IPS DF 6.9 (cell line): ENCODE measurements at places on chromosomes 3 and 15.

DNA sequence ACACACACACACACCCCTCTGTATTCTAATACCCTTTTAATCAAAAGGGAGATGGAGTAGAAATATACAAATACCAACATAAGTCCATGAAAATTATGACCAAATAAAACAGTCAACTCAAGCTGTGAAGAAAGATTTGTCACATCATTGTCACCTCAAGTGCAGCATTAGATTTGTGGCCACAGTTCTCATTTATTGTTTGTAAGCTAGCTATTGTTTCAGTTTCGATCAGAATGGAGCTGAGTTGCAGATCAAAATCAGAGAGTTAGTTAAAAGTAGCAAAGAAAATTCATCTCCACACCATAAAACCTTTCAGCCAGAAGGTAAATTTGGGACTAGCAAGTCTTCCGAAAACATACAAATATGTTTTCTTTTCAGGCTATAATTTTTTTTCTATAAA lies 267.7 kb upstream of the LMCD1 start:
- no peak for DNase-seq
- no peaks in the 10 kb centered on the region for H3K4me1 ChIP-seq
- no peaks in the 10 kb centered on the region for H3K36me3 ChIP-seq
- H3K27ac ChIP-seq = no peak overlapping the region

GRCh38 chr3:43074482-43074881 lies 31.4 kb downstream of the POMGNT2 start:
- H3K36me3 ChIP-seq = no peaks in the 10 kb centered on the region
- H3K4me3 ChIP-seq = no peak overlapping the region
- H3K4me1 ChIP-seq = no peaks in the 10 kb centered on the region
- no peak overlapping the region for H3K27ac ChIP-seq
- no peak for DNase-seq

DNA sequence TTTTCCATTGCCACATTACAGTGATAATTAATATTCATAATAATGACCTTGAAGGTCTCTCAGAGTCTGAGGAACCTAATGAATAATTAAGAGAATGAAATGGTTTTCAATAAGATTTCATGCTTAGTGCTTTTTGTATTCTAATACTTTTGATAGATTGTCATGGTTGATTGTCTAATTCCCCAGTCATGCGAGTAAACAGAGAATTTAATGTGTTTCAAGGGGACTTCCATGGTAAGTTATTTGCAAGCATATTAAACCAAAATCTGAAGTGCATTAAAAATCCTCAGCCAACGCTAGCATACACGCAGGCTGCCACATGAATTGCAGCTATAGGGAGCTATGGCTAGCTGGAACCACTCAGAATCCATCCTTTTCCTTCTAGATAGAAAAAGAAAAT lies 18.9 kb upstream of the ANO10 start:
- H3K27me3 ChIP-seq = no peaks in the 10 kb centered on the region
- no peaks in the 10 kb centered on the region for H3K4me1 ChIP-seq
- no peak for DNase-seq
- H3K4me3 ChIP-seq = no peak overlapping the region
- no peaks in the 10 kb centered on the region for H3K36me3 ChIP-seq

DNA sequence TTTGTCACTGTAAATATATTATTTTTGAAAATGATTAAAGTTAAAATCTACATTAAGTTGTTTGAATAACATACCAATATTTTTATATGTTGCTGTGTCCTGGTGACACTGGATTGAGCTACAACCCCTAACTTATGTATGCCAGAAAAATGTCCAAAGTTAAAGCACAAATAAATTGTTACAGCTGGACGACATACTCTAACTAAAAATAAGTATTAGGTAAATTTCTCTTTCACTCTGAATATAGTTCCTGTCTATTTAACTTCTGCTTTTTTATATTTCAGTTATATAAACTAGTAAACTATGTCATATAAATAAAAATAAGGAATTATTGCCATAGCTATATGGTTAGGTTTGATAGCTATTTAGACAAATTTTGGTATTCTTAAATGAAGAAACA lies 118.5 kb upstream of the SAMMSON start:
- no peaks in the 10 kb centered on the region for H3K27me3 ChIP-seq
- H3K36me3 ChIP-seq = no peaks in the 10 kb centered on the region
- H3K27ac ChIP-seq = no peak overlapping the region

DNA sequence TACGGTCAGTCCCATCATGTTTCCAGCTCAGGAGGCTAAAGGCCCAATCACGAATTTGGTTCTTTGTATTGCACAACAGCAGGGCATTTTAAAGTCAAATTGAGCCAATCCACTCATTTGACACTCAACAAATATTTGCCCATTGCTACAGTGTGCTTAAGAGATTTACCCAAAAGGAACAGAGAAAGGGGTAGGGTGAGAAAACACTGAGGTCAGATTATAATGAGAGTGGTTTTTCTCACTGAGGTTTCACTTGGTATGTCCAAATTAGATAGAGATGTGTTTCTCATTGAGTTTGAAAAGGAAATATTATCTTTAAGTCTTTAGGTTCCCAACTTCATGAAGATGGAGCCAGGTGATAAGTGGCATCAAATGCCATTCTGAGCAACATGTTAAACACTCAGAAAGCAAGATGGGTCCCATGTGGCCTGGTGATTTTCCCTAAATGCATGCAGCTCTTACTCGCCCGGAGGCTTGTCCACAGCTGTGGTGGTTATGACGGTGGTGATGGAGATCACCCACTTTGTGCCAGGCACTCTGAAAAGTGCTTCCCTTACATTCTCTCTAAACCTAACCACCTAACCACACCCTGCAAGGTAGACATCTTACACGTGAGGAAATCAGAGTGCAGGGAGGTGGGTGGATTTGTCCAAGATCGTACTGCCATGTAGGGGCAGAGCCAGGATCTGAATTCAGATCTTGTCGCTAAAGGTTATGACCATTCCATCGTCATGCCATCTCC lies 31.2 kb upstream of the USP3 start:
- H3K4me1 ChIP-seq = no peaks in the 10 kb centered on the region; the same call in 1 of the 2 replicates
- H3K27me3 ChIP-seq = no peaks in the 10 kb centered on the region
- H3K36me3 ChIP-seq = no peaks in the 10 kb centered on the region
- DNase-seq = no peak
- H3K4me3 ChIP-seq = no peak overlapping the region

DNA sequence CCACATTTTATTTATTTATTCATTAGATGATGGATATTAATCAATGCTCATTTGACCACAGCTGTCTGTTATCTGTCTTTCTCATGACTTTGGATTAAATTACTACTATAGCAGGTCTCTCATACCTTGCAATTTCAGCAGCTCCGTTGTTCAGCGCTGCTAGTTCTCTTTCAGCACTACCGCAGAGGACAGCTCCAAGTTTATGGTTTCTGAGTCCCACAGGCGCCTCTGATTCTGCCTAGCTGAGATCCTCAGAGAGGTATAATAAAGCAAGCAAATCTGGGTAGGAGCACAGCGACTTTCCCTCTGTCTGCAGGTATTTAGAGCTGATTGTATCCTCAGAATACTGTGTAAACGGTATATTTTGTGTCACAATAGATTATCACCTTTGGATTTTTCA lies 204.9 kb downstream of the CNTN4 start:
- DNase-seq = peak; percentile 13
- H3K27me3 ChIP-seq = no peaks in the 10 kb centered on the region
- no peaks in the 10 kb centered on the region for H3K4me1 ChIP-seq
- no peak overlapping the region for H3K4me3 ChIP-seq
- no peak overlapping the region for H3K27ac ChIP-seq
- no peaks in the 10 kb centered on the region for H3K36me3 ChIP-seq

DNA sequence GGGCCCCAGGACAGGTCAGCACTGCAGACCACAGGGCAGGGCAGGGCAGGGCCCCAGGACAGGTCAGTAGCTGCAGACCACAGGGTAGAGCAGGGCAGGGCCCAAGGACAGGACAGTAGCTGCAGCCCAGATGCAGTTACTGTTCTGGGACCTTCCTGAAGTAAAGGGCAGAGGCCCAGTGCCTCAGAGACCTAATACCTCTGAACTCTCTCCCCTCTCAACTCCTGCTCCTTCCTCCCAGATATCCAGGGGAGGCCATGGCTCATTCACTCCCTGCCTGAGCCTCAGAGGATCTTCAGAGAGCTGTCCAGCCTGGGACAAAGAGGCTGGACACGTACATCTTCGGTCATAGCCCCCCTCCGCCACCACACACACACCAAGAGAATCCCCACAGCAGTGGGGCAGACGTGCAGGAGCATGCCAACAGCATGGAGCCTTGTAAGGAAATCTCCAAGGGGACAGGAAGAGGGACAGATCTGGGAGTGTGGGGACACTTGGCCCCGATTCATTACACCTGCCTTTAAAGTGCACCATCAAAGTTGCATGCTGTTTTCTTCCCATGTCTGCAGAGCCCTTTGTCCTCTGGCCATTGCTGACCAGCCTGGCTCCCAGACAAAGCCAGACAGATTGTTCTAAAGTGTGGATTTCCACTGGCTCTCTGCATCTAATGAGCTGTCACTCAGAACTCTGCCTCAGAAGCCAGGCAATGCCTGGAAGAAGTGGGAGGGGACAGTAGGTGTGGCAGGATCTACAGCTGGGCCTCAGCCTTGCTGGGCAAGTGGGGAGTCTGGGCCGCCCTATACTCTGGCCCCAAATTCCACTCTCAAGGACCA lies 24.2 kb upstream of the BUB1B start:
- H3K36me3 ChIP-seq = no peaks in the 10 kb centered on the region
- no peak for DNase-seq
- no peaks in the 10 kb centered on the region for H3K27me3 ChIP-seq
- no peaks in the 10 kb centered on the region; the same call in 1 of the 2 replicates for H3K4me1 ChIP-seq

- peaks cover 7% of the 10 kb centered on the region; the same call in 1 of the 2 replicates for H3K36me3 ChIP-seq
- H3K4me3 ChIP-seq = no peak overlapping the region
- H3K27me3 ChIP-seq = no peaks in the 10 kb centered on the region
- H3K27ac ChIP-seq = no peak overlapping the region
Measured at GRCh38 chr3:53834429-53835095, 11.7 kb downstream of the CHDH start.
